ENCODE measurements at places on chromosomes 6 and 20.

DNA sequence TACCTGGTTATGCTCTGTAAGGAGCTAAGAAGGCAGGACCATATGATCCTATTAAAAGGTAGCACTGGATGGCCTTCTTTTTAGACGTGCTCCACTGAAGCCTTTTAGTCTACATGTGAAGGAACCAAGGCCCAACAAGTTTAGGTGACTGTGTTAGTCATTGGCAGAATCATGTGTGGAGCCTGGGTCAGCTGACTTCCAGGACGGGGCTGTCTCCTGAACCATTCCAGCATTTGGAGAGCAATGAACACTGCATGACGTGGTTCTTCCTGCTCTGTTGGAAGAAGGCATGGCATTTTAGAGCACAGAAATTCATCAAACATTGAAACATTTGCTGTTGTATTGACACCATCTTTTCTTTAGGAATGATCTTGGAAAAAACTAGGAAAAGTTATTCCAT is 87.8 kb upstream of the TIAM2 start:
- no peak for DNase-seq

DNA sequence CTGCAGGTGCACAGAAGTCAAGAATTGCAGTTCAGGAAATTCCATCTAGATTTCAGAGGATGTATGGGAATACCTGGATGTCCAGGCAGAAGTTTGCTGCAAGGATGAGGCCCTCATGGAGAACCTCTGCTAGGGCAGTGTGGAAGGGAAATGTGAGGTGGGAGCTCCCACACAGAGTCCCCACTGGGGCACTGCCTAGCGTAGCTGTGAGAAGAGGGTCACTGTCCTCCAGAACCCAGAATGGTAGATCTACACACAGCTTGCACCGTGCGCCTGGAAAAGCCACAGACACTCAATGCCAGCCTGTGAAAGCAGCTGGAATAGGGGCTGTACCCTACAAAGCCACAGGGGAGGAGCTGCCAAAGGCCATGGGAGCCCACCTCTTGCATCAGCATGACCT is 681.4 kb downstream of the EPHA7 start:
- no peak for DNase-seq

GRCh38 chr6:18473755-18474154 is 86.6 kb downstream of the RNF144B start:
- DNase-seq, result no peak

DNA sequence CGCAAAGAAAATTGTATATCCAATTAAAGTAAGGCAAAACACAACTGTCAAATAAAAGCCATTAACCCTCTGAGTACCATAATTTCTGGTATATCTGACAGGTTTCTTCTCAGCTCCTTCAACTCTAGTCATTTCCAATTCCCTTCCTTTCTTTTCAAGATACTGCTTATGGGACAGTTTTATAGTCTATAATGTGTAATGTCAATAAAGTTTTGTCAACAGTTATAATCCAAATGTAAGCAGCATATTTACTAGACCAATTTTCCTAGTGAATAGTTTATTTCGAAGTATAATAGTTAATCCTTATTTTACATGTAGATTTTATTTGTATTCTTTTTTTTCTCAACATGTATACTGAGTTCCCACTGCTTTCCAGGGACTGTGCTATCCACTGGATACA is 1081.8 kb downstream of the EPHA7 start:
- DNase-seq, result no peak

DNA sequence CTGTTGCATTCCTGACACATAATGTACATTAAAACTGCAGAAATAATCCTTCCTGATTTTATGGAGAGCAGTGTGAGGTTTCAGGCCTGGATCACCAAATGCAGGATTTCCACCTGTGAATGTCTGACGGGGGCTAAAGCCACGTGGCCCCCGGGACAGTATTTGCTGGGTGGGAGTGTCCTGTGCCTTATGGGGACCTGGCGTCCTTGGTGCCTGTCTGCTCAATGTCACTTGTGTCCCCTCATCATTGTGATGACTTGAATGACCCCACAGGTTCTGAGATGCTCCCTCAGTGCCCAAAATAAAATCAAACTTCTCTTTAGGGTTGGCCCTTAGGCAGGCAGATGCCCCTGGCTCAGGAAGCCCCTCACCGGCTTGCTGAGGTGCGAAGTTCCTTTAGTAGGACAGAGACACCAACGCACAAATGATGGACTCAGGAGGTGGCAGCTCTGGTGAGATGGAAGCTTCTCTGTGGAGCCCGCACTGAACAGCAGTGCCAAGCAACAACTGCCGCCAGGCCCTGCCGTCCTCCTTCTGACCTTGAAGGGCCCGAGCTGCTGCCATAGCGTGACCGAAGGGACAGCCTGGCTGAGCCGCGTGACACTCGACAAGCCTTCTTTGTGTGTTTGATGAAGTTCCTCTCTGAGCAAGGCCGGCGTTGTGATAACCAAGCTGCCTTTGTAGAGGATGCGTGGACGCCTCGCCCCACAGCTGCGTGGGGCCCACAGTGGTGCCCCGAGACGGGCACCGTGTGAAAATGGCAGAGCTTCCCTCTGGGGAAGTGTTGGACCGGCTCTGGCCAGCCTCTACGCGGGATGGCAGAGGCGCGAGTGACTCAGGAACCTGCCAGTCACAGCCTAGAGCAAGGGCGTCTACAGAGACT is 30.9 kb downstream of the FRMD1 start:
- peak; percentile 75 for DNase-seq

- no peak for DNase-seq
Observed at GRCh38 chr6:127222418-127222817, 44.2 kb upstream of the RNF146 start.

- no peak for DNase-seq
Observed at GRCh38 chr6:111812060-111813038, 60.9 kb downstream of the FYN start.

DNA sequence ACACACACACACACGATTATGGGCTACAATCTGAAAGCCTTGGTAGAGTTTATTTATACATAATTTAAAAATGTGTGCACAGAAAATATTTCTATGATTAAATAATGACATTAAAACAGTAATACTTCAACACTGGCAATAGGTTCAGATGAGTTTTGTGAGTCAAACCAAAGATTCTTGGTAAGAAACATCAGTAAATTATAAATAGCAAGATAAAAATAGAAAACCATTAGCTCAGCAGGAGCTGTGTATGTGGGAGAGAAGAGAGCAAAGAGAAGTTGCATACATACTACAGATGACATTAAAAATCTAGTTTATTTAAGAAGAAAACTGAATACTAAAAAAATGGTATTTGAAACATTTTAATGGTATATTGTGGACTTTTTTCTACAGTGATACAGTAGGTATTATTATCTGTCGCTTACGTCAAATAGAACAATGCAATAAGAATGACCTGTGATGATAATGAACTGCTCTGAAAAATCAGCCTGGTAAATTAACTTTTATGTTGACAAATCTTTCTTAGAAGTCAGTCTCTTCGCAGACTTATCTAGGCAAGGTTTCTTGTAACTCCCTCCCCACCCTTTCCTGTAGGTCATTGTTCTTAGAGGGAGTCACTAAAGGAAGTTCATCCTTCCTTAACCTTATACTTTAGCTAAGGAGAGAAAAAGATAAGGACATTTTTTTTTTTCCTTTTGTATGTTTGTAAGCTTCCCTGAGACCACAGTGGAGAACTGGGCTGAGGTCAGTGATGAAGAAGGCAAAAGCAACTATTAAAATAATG is 149.3 kb downstream of the GJA1 start:
- no peak for DNase-seq

GRCh38 chr6:168871642-168872315 is 381.9 kb downstream of the THBS2 start:
- DNase-seq, result no peak

GRCh38 chr6:25972128-25972527 is 9.5 kb downstream of the TRIM38 start:
- DNase-seq, result no peak

Measured in caudate nucleus (tissue), 63 donors.